ENCODE measurements at places on chromosomes 11 and 22.

- DNase-seq = peak; percentile 81
These were observed 23.4 kb upstream of the MPPED1 start for GRCh38 chr22:43388420-43388851.

- DNase-seq = no peak
These were observed 65.2 kb upstream of the SESN3 start for GRCh38 chr11:95296165-95296564.

DNA sequence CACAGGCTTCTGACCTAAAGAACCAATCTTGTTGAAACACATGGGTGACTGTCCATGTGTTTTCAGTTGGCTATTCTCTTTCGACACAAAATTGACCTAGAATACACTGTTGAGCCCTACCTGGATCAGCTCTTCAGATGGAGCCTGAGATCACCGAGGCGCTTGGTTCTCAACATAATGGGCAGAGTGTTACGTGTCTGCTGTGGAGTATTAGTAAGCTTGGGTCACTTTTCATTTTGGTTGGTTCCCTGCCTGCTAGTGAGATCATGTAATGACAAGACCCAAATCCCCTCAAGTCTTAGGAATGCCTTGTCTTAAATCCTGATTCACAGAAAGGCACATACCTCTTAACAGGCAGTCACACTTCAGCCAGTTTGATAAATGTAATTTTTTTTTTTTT, 8.7 kb downstream of the MED19 start:
- no peak for DNase-seq

DNA sequence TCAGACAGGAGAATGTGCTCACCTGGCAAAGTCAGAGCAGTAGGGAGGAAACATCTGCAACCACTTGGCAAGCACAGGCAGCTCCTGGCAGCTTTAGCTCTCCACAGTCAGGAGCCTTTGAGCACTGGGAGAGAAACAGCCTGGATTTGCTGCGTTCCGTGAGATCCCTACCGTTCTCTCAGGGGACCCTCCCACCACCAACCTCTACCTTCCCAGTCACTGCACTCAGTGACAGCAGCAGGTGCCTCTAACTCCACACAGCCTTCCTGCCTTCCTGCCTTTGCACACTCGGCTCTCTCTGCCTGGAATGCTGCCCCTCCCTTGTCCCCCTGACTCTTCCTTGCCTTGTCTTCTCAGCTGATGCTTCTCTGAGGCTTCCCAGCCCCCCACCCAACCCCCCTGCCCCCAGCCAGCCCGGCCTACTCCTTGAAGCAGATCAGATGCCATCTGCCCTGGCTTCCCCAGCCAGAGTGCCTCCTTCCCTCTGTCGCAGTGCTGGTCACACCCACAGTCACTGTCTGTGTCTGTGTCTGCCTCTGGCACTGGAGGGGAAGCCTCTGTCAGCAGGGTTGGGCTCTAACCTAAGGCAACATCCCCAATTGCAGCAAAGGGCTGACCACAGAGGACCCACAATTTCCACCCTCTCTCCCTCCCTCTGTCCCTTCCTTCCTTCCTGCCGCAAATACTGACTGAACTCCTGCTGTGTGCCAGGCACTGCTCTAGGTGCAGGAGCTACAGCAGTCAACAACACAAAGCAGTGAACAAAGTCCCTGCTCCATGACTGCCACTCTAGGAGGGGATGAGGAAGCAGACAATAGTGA, 14.9 kb upstream of the TSKU start:
- DNase-seq = no peak

- DNase-seq = no peak
These were observed 141.3 kb upstream of the TTC12 start for GRCh38 chr11:113173126-113173525.

DNA sequence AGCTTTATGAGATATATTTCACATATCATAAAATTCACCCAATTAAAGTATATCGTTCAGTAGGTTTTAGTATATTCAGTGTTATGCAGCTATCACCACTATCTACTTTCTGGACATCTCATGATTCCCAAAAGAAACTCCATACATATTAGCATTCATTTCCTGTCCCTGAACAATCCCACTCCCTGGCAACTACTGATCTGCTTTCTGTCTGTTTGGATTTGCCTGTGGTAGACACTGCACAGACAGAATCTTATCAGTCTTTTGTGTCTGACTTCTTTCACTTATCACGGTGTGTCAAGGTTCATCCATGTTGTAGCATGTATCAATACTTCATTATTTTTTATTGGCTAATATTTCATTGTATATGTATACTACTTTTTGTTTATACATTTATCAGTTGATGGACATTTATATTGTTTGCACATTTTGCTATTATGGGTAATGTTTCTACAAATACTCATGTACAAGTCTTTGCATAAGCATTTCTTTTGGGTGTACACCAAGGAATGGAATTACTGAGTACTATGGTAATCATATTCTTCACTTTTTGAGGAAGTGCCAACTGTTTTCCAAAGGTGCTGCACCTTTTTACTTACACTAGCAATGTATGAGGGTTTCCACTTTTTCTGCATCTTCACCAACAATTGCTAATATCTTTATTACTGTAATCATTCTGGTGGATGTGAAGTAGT, 373.9 kb downstream of the AASDHPPT start:
- DNase-seq = no peak

DNA sequence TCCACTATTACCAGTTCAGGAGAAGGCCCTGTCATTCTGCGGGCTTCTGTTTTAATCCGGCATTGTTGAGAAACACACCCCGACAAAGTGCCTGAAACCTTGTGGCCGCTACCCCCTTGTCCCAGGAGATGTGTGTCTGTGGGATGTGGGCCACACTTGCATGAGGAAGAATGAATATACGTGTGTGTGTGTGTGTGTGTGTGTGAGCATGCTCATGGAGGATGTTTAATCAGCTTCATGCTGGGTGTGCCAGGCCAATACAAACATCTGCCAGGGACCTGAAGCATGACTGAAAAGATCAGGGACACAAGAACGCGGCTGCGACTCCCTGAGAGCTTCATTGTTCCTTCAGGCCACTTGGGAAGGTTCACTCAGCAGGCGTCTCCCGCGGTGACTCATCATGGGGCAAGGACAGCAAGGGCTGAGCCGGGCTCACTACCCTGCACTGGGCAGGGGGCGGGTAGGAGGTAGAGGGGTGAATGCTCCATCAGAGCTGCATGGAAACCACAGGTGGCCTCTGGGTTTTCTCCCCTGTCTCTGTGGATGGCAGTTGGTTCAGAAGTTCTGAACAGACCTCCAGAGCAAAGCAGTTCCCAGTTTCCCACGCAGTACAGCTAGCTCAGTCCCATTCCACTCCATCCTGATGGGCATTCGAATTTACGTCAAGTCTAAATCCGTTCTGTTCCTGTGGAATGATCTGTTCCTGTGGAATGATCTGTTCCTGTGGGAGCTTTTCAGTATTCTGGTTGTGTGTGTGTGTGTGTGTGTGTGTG, 7.0 kb upstream of the MALAT1 start:
- no peak for DNase-seq

DNA sequence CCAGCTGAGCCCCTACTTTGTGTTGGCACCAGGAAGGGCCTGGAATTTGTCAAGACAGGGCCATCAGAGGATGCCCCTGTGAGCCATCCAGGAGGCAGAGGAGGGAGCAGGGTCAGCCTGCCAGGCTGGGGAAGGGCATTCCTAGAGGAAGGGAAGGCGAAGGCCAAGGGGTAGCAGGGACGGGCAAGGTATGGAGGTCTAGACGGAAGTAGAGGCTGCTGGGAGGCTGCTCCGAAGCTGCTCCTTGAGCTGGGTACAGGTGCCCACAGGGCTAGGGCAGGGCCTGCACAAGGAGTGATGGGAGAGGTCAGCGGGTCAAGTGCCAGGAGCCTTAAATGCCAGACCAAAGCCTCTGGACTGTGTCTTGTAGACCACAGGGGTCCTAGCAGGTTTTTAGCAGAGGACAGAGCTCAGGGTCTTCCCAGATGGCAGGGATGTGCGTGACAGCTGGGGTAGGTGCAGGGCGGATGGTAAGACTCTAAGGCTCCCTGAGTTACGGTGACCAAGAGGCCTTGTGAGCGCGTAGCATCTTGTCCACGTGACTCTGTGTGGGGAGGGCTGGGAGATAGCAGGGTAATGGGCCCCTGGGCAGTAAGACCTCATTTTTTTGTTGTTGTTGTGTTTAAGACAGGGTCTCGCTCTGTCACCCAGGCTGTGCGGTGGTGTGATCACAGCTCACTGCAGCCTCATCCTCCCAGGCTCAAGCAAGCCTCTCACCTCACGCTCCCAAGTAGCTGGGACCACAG, 31.7 kb upstream of the CSNK1E start:
- DNase-seq = no peak

- DNase-seq = no peak
These were observed 72.8 kb upstream of the ALX4 start for GRCh38 chr11:44382656-44383240.

DNA sequence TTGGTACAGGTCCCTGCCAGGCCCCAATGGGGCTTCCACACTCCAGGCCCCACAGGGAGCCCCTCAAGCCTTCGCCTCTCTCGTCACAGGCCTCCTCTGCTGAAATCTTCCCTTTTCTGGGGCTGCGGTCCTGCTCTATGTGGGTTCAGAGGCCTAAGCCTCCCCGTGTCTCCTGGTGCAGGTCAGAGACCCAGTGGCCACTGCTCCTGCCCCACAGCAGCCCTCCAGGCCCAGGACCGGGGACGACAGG, 5.9 kb upstream of the IFITM3 start:
- DNase-seq = no peak

GRCh38 chr22:31367426-31367825, 21.3 kb upstream of the PATZ1 start:
- DNase-seq = no peak

DNA sequence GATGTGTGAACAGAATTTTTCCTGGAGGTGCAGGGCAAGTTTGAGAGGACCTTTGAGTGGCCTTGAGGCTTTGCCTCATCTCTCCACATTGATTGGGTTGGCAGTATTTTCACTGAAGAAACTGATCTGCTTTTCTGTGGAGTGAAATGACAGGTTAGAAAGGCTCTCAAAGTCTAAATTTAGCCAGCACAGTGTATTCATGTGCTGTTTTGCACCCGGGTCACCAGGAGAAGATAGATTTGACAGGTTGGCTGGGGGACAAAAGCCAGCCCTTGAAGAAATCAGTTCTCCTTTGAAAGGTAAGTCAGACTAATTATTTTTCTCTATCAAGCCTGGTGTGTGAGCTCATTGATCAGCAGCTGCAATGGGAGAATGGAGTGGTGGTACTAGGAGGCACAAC, 152.9 kb downstream of the DBX1 start:
- DNase-seq = no peak

- no peak for DNase-seq
These were observed 194.6 kb upstream of the CCDC90B start for GRCh38 chr11:83480811-83481210.

GRCh38 chr11:113104691-113105251, 143.6 kb downstream of the NCAM1 start:
- no peak for DNase-seq

DNA sequence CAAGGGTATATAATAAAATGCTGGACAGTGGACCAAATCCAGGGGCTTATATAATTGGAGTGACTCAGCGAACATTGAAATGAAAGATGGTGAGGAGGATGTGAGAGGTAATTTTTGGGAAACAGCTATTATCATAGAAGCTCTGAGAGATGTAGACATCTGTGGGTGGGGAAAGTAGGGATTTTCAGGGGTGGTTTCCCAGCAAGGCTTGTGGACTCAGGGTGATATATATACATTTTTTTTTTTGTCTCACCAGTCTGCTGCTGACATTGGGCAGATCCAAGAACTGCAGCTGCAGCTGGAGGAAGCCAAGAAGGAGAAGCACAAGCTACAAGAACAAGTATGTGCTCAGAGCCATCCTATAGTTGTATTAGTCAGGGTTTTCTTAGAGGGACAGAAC, 208.1 kb downstream of the MYO18B start:
- DNase-seq = no peak

DNA sequence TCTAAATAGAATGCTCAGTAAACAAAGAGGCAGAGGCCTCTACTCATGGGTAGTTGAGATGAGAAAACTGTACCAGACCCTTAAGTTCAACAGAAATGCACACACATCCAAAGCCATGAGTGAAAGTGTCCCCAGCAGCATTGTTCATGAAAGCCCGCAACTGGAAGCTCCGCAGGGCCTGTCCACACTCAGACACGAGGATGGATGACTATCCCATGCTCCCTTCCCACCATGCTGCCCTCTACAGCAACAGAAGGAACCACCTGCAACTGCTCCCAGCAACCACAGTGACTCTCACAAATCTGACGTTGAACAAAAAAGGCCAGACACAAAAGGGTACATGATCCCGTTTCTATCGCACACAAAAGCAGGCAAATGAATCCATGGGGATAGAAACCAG, 76.9 kb upstream of the ANO1 start:
- no peak for DNase-seq

GRCh38 chr22:19748991-19749664, 11.4 kb upstream of the TBX1 start:
- DNase-seq = no peak

DNA sequence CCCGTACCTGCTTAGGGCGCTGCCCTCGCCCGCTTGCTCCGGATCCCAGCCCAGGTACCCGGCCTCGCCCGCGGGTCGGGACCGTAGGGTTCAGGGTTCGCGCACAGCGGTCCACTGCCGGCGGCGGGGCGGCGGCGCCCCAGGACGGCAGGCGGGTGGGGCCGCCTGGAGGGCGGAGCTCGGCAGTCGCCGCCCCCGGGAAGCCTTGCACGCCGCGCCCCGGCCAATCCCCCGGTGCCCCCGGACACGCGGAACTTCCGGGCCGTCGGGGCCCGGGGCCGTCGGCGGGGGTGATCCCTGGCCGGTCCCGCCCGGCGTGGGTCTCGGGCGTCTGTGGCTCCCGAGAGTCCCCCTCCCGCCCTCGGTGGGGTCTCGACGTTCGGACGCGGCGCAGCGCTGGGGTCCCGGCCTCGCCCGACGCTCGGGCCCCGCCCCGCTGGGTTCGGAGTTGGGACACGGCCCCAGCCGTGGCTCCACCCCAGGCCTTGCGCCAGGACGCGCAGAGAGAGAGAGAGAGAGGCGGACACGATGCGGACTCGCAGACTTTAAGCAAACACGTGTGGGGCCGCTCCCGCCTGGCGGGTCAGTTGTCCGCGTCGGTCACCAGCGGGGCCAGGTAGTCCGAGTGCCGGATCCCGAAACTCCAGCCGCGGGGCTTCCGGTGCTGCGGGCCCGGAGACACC, at the start of gene TYMP:
Gene TYMP (minus strand): TSS at position 116 of the 683 bp plus-strand sequence. CDS start 303 bp downstream, outside the sequence.
- DNase-seq = no peak

- no peak for DNase-seq
These were observed 8.1 kb downstream of the PRR33 start for GRCh38 chr11:1883346-1884302.

- no peak for DNase-seq
These were observed 398 bp upstream of the FAM89B start for GRCh38 chr11:65571940-65572339.

DNA sequence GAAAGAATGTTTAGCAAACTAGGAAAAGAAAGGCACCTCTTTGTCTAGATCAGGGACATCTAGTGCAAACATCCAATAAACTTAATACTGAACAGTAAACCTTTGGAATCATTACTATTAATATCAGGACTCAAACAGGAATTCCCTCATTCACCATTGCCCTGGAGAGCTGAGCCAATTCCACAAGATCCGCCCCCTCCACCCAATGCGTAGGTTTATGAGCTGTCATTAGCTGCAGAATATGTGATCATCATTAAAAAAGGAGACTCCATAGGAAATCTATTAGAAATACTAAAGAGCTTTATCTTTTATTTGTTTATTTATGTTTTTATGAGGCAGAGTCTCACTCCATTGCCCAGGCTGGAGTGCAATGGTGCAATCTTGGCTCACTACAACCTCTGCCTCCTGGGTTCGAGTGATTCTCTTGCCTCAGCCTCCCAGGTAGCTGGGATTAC, 5.5 kb downstream of the IL17REL start:
- no peak for DNase-seq

Data from HTR-8/SVneo (cell line).